ENCODE measurements at places on chromosomes 13 and 19.
A peak's percentile ranks its signal among the peaks of the same experiment; 100 is the strongest.

DNA sequence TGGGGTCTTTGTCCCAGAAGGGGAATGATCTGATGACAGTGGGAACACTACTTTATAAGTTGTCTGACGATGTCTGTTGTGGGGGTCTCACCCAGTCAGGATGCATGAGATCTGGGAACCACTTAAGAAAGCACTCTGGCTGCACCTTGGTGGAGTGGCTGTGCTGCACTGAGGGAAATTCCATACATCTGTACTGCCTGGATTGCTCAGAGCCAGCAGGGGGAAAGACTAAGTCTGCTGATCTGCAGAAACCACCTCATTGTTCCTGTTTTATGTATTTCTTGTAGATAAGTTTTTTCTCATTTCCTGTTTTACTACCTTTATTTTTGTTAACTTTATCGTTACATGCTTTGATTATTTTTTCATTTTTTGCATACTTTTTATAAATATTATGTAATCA is 27.3 kb downstream of the ZNF430 start:
- DNase-seq: no peak

GRCh38 chr13:35025314-35025713 is 83.2 kb downstream of the NBEA start:
- no peak for DNase-seq

DNA sequence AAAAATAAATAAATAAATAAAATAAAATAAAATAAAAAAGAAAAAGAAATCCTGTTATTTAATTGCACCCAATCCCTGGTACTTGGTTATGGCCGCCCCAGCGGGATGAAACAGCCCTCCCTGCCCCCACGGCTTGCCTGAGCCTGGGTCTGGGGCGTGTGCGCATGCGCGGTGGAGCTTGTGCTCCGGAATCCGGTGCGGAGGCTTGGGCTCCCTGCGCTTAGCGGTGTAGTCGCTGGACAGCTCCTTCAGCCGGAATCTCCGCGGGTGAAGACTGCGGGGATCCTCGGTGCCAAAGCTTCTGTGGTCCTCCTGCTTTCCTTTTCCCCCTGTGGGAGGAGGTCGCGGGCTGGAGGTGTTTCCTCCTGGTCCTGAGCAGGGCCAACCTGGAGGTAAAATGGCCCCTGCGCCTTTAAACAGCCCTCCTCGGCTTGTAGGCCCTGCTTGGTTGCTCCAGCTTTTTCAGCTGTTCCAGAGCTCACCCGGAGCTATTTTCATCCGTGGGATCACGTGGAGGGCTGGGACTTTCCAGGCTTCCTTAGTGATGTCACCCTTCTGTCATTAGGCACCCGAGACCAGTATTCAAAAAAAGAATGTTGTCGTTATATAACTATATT is at the start of gene PLA2G4C:
PLA2G4C (minus strand) TSS at position 468 of the 617 bp plus-strand sequence. CDS start 4,288 bp downstream, outside the sequence.
- DNase-seq: peak; percentile 87

- no peak for DNase-seq
These were observed 268.9 kb downstream of the IRS2 start for GRCh38 chr13:109517517-109517916.

DNA sequence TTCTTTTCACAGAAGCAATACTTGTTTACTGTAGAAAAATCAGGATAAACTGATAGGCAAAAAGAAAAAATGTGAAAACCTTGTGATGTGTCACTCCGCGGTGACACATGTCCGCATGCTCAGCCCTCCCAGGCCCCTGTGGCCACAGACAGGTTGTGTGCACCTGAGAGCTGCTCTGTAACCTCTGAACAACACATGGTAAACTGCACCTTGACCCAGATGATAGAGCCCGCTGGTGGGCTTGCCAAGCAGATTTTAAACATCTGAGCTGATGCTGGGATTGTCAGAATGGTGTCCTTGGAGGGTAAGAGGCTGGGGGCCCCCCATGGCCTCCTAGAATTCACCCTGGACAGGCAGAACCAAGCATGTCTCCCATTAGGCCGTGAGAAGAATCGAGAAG is 33.8 kb downstream of the DHRS12 start:
- DNase-seq: no peak

GRCh38 chr13:91078093-91078679 is 269.3 kb upstream of the MIR17HG start:
- DNase-seq: no peak

DNA sequence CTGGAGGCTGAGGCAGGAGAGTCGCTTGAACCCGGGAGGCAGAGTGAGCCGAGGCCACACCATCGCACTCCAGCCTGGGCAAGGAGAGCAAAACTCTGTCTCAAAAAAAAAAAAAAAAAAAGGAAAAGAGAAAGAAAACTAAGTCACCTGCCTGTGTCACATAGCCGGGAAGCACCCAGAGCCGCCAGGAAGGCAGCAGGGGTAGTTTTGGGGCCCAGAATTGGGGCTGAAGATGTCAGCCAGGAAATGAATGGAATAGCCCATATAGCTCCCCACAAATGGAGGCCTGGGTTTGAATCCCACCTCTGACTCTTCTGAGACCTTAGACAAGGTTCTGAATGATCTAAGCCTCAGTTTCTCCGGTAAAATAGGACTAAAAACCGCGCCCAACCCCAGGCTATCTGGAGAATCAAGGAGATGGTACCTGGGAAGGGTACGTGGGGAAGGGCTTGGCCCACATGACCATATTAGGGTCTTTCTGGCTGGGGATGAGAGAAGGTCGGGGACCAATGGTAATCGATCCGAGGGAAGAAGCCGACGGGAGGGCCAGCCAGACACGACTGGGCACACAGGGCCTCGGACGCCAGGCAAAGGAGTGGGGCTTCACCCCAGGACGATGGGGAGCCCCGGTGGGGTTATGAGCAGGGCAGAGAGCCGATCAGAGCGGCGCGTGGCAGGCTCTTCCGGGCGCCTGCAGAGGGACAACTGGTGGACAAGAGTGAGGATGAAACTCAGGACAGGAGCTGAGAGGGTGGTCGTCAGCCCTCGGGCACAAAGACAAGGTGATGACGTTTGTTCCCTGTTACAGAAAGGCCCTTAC is 14.4 kb downstream of the CCDC124 start:
- DNase-seq: no peak

- no peak for DNase-seq
These were observed 19.9 kb downstream of the POMP start for GRCh38 chr13:28678809-28679208.

- no peak for DNase-seq
These were observed 146.9 kb downstream of the DCLK1 start for GRCh38 chr13:35984287-35984686.

DNA sequence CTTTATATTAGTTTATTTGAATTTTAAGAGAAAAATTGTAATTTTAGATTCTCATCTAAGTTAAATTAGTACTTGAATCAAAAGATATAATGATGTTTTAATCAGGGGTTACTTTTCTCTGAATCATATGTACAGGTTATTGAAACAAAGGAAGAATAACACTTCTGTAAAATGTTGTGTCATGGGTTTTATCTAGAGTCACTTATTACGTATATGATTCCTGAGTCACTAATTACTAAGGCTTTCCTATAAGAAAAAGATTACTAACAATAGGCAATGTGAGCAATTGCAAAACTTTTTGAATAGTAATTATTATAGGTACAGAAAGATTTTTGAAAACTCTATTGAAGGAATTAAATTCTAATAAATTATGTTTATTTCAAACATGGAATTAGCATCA is 99.2 kb upstream of the KLF5 start:
- no peak for DNase-seq

DNA sequence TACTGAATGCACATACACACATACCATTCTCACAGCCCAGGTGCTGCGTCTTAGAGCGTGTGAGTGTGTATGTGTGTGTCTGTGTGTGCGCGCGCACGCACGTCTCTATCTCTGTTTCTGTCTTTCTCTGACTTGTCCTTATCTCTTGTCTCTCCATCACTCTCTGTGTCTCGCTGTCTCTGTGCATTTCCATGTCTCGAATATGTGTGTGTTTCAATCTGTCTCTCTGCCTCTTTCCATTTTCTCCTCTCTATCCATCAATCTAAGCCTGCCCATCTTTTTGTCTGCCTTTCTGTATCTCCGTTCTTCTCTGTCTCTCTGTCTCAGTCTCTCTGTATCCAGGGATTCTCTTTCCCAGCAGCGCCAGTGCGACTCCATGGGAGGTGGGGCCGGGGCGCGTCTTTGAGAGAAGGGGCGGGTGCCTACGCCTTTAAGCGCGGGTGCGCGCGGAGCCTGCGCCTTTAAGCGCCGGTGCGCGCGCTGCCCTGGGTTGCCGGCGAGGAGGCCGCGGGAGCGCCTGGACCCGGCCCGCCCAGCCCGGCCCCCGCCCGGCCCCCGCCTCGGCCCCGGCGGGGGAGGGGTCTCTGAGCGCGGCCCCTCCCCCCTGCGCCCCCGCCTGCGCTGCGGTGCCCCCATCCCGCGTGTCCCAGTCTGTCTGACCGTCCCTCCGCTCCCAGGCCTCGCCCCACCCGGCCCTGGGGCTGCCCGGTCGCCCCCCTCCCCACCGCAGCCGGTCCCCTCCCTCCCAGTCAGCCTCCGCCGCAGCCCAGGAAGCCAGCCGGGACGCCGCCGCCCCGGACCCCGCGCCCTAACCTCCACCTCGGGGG is at the start of gene LRFN3:
LRFN3 (plus strand) TSS at position 464 of the 827 bp plus-strand sequence. CDS start 3,052 bp downstream, outside the sequence.
- DNase-seq: peak; percentile 67

- DNase-seq: no peak
These were observed 2.0 kb downstream of the MAST3 start for GRCh38 chr19:18099623-18099995.

DNA sequence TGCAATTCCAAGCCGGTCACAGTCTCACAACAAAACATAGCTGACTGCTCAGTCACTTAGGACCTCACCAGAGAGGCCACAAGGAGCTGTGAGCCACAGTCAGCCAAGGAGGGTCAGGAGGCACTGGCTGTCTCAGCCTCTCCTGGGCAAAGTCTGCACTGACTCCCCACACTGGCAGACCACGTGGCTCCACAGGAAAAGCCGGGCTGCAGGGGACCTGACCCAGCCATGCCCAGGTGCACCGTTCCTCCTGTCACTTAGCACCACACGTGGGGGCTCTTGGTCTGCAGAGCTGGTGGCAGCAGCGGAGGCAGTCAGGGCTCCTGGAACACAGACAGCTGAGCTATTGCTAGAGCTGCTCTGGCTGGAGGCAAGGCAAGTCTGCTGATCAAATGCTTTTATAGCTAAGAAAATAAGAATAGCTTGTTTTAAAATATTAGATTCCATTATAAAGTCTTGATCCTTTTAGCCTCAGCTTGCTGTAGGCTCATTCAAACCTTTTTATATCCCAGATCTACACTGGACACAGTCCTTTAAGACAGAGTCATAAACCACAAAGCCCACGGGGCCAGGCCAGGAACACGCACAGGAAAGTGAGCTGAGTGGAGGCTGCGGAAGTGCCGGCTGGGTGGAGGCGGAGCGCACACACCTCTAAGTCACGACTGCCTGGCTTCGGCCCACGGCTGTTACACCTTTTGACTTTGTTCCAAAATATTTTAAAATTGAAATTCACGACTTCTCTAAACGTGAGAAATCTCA is 744.1 kb downstream of the UQCRFS1 start:
- DNase-seq: peak; percentile 25

GRCh38 chr19:4575267-4576015 is 16.0 kb upstream of the SEMA6B start:
- DNase-seq: no peak

DNA sequence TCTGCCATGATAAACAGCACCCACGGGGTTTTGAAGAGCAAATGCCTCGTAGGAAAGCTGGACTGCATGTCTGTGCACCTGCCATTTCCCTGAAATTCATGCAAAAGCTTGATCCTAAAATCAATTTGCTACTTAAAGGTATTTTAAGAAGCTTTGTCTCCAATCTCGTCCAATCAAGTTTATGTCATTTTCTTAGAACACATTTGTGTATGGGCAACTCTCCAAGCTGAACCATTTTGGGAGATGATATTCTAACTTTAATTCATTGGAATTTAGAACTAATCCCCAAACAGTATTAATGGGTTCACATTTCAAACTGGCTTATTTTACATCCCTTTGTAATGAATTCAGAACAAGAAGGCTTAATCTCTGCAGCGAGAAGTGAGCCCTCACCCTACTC is 822 bp downstream of the ADPRHL1 start:
- DNase-seq: no peak

DNA sequence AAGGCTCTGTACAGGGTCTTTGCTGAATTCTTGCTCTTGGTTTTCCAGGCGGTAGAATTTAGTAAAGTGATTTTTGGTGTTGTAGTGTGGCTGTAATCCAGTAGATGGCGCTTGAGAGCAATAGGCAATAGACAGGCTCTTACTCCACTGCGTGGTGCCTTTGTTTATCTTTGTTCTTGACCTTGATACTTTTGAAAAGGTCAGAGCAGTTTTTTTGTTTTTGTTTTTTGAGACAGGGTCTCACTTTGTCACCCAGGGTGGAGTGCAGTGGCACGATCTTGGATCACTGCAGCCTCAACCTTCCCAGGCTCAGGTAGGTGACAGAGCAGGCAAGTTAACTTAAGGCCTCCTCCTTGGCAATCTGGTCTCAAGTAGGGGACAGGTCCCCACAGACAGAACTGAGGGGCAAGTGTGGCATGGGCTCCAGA is 12.2 kb upstream of the LILRA5 start:
- DNase-seq: peak; percentile 13

GRCh38 chr19:51887522-51888498 is at the start of gene ZNF577:
TSS of gene ZNF577 (minus strand) at chr19:51887951. CDS start at chr19:51880382, 7,569 bp downstream.
- peak; percentile 68 for DNase-seq

DNA sequence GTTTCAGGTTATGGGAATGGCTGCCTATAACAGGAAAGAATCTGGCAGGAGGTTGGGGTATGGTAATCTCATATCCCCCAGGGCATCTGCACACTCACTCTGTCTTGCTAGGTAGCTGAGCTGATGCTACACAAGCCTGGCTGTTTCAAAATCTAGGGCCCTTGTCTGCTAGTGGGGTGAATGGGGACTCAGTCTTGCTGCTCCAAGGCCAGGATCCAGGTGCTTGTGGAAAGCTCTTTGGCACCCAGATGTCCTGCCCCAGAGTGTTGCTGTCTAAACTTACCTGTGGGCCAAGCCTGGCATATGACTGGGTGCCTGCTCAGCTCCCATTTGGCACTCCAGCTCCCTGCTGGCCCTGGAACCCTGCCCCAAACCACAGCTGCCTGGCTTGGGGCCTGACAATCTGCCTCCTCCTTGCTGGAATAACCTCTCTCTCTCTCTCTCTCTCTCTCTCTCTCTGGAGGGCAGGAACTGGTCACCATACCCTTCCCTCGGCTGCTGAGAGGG is 158.1 kb upstream of the TSC22D1 start:
- DNase-seq: no peak

DNA sequence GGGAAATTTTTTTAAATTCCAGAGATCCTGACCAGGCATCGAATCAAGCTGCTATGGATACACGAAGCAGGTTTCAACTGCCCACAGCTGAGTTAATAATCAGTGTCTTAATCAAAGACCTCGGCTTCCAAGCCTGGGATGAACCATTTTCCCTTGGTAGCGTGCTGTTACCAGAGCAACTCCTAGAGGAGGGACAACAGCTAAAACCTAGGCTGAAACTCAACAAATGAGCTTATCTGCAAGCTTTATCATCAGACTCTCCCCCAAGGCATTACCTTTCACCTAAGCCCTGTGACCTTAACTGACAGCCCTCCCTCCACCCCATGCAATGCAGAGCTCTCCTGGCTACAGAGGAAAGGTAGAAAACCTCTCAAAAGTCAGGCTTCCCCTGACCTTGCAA is 39.7 kb downstream of the RCBTB1 start:
- no peak for DNase-seq

- DNase-seq: no peak
These were observed 89.5 kb upstream of the RFC3 start for GRCh38 chr13:33728271-33729037.

GRCh38 chr13:34417896-34418295 is 524.2 kb upstream of the NBEA start:
- DNase-seq: no peak

Data from stimulated activated CD4-positive, alpha-beta T cell treated with anti-CD3 and anti-CD28 coated beads, Interleukin-4, amount 100 ng/mL, for 1 hour (primary cell).